ENCODE measurements at places on chromosomes 6 and 20. TPM values are rescaled to one million over a fixed set of nuclear protein-coding genes. Genes with fewer than 3 reads are reported as not detected.

DNA sequence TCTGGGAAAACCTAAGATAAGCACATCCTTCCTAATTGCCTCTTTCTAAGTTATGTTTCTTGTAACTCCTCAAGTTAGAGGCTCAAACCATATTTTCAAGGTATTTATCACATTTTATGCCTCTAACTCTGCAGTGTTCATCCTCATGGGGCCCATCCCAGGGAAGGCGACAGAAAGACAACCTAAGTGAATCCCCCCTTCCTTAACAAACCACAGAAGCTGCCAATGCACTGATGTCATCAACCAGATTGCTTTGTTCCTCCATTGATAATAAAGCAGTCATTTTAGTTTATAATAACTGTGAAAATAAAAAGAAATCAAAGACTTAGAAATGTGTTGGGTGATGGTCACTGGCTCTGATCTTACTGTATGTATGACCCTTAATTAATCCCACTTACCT, 119.5 kb upstream of the TCF21 start:
- DNase-seq: no peak

GRCh38 chr6:161498359-161498758, 224.5 kb upstream of the AGPAT4 start:
- DNase-seq: no peak

- DNase-seq: no peak
These were observed 193.1 kb upstream of the SHLD1 start for GRCh38 chr20:5557123-5557522.

DNA sequence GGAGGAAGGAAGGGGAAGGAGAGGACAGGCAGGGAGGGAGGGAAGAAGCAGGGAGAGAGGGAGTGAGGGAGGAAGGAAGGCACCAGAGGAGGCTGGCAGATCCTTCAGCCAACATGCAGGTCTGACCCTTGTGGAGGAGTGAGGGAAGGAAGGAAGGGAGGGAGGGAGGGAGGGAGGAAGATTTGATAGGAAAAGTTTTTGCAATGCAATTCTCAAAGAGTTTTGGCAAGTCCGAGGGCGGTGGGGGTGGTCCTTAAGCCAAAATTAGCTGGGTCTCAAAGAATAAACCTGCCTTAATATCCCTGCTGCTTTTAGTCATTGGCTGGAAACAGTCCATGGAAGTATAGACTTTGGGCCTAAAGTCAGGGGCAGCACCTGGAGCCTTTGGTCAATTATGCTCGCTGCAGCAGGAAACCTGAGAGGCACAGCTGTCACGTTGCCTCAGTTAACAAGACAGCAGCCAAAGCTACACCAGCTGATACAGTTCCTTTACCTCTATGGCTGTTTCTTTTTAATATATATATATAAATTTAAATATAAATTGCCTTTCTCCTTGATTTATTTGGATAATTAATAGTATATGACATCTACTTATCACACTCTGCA, 115.7 kb upstream of the RALGAPA2 start:
- no peak for DNase-seq

DNA sequence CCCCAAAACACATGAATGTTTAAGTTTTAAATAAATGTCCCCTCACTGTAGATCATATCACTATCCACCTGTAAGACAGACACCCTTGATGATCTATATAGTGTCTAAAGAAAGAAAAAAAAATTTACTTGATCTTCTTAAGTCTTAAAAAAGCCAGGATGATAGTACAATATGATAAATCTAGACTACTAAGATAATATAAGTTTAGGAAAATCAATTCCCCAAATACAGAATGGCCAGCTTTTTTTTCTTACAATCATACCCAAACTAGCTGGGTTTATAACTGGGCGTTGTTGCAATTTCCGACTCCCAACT, 14.4 kb downstream of the ZNF217 start:
- peak; percentile 46 for DNase-seq

DNA sequence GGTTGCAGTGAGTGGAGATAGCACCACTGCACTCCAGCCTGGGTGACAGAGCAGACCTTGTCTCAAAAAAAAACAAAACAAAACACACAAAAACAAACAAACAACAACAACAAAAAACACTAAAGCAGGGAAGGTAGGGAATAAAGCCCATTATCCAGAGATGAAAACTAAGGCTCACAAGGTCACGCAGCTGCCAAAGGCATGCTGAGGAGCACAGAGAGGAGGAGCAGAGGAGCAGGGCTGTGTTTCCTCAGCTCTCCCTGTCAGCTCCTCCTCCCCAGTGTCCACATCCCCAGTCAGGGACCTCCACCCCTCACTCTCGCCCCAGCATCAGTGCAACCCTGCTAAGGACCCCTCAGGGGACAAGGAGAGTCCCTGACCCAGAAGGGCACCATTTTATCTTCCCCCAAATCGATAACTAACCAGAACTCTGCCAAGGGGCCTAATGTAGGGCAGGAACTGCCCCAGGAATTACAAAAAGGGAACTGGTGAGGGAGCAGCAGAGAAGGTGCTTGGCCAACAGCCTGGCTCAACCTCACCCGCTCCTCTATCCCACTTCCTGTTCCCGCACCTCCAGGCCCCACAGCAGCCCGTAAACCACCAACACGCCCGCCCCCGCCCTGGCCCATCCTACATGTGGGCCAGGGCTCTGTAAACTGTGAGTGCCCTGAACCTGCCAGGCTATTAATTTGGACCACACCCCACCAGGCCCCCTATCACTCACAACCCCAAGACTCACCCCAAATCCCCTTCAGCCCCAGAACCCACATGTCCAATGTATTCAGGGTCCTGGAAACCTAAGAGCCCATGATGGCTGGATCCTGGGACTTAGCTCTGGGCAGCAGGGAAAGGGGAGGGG, 9.0 kb downstream of the TEAD3 start:
- DNase-seq: peak; percentile 83

DNA sequence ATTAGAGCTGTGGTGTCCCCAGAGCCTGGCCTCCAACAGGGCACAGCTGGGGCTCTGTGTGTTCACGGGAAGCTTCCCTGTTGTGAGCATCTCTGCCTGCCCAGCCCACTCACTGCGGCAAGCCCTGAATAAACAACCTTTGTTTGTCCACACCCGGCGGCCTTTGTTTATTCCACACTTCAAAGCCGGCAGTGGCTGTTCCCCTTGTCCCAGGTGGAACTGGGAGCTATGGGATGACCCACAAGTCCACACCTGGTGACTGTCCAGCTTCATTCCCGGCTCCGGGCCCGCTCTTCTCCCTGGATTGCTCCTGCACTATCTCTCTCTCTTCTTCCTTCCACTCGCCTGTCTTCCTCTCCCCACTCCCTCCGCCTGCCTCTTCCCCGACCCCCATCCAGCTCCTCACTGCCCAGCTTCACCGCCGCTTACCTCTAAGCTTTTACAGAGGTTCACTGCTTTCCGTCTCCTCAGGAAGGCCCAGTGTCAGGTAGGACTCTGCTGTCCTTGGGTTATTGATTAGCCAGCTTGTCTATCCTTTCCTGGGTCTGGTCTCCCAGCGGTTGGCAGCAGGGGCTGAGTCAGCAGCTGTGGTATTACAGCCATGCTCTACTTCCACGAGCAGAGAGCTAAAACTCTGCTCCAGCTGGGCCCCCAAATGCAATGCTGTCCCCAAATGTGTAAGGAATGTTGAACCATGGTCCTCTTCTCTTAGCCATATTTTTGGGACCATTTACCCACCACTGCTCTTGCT, 17.8 kb downstream of the DACT2 start:
- DNase-seq: no peak

- DNase-seq: no peak
These were observed 115.4 kb downstream of the SLX4IP start for GRCh38 chr20:10550204-10551118.

DNA sequence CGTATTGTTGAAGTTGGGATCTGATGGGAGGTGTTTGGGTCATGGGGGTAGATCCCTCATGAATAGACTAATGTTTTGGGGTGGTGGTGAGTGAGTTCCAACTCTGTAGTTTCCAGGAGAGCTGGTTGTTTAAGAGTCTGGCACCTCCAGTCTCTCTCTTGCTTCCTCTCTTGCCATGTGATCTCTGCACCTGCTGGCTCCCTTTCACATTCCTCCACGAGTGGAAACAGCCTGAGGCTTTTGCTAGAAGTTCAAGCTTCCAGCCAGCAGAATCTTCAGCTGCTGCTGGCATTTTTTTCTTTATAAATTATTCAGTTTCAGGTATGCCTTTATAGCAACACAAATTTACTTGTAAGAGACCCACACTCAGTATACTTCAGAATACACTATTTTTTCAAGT, 1021.6 kb downstream of the EYS start:
- no peak for DNase-seq

GRCh38 chr6:63940056-63940455, 304.5 kb downstream of the PHF3 start:
- DNase-seq: no peak

DNA sequence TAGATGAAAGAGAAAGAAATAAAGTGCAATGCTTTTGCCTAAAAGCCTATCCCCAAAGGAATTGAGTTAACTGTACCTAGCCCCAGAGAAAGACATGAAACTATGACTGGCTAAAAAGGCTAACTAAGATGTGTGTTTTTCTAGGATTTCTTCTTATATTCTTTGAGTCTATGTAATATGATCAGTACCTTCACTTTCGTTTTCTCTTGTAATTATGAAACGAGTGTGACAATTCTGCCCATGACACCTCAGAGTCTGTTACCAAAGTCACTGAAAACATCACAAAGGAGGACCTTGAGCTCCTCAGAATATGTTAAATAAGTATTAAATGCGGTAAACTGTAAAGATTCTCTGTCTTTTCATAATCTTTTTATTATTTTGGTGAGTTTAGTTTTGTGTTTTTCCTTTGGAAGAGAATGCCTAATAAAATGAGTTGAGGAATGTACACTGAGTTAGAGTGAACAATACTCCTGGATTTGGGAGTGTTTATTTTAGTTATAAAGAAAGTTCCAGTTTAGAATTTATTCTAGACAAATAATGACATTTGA, 141.3 kb downstream of the FUT9 start:
- DNase-seq: no peak

Gene KIF25
- 0.28 TPM for total RNA-seq

Gene GSTA3
- not detected for total RNA-seq

Gene TMEM170B
- 10.8 TPM for total RNA-seq

Gene SNAI1
- 15.4 TPM for total RNA-seq

Gene ATF6B
- total RNA-seq: 16.4 TPM

Gene IRF4
- total RNA-seq: not detected

Gene AVP
- not detected for total RNA-seq

Gene SLC12A5
- total RNA-seq: not detected

Gene WFDC5
- total RNA-seq: not detected

Gene AGER
- 12.4 TPM for total RNA-seq
